ENCODE measurements at places on chromosomes 3 and 15. TPM values are rescaled to one million over a fixed set of nuclear protein-coding genes. Genes with fewer than 3 reads are reported as not detected.

Gene RBP2
- 0.64 TPM for total RNA-seq

Gene AADACL2
- total RNA-seq, result not detected

Gene CKMT1B
- 10.0 TPM for total RNA-seq

DNA sequence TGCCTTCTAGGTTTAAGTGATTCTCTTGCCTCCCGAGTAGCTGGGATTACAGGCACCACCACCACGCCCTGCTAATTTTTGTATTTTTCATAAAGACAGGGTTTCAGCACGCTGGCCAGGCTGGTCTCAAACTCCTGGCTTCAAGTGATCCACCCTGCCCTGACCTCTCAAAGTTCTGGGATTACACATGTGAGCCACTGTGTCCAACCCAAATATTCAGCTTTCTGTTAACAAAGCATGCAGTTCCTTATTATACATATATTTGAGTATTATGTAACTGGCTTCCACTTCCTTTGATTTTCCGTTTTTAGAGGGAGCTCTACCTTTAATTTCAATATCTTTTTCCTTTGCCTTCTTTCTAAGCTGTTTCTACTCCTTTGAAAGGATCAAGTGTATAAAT, 26.1 kb downstream of the TSC22D2 start:
- no peak overlapping the region for H3K27ac ChIP-seq
- no peak for DNase-seq
- no peak overlapping the region for H3K4me3 ChIP-seq
- no peaks in the 10 kb centered on the region for H3K27me3 ChIP-seq
- no peaks in the 10 kb centered on the region for H3K36me3 ChIP-seq

- H3K36me3 ChIP-seq, result no peaks in the 10 kb centered on the region
- H3K4me3 ChIP-seq, result no peak overlapping the region
- no peaks in the 10 kb centered on the region for H3K27me3 ChIP-seq
- no peaks in the 10 kb centered on the region for H3K4me1 ChIP-seq
- no peak overlapping the region for H3K27ac ChIP-seq
Measured at GRCh38 chr3:62445275-62445674, 71.9 kb upstream of the FEZF2 start.

DNA sequence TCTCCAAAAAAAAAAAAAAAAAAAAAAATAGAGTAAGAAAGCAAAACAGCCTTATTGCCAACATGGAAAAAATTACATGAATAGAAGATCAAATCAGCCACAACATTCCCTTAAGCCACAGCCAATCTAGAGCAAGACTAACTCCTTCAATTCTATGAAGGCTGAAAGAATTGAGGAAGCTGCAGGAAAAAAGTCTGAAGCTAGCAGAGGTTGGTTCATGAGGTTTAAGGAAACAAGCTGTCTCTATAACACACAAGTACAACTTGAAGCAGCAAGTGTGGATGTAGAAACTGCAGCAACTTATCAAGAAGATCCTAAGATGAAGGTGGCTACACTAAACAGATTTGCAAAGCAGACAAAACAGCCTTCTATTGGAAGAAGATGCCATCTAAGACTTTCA, 9.3 kb downstream of the PARL start:
- no peaks in the 10 kb centered on the region for H3K36me3 ChIP-seq
- peaks cover 22% of the 10 kb centered on the region for H3K4me1 ChIP-seq
- no peak for DNase-seq
- H3K4me3 ChIP-seq, result no peak overlapping the region

- H3K27me3 ChIP-seq, result no peaks in the 10 kb centered on the region
- H3K4me3 ChIP-seq, result peak overlapping the region; percentile 68
- peaks cover 68% of the 10 kb centered on the region for H3K4me1 ChIP-seq
Measured at GRCh38 chr3:37453393-37454389, 279.3 kb upstream of the LRRFIP2 start.

GRCh38 chr3:13657660-13658435, 108.9 kb downstream of the FBLN2 start:
- DNase-seq, result peak; percentile 33
- H3K27ac ChIP-seq, result no peak overlapping the region
- no peak overlapping the region for H3K4me3 ChIP-seq
- H3K36me3 ChIP-seq, result no peaks in the 10 kb centered on the region

- H3K36me3 ChIP-seq, result no peaks in the 10 kb centered on the region
- H3K27me3 ChIP-seq, result no peaks in the 10 kb centered on the region
- no peaks in the 10 kb centered on the region for H3K4me1 ChIP-seq
Measured at GRCh38 chr3:158918008-158918407, 116.2 kb downstream of the MFSD1 start.

DNA sequence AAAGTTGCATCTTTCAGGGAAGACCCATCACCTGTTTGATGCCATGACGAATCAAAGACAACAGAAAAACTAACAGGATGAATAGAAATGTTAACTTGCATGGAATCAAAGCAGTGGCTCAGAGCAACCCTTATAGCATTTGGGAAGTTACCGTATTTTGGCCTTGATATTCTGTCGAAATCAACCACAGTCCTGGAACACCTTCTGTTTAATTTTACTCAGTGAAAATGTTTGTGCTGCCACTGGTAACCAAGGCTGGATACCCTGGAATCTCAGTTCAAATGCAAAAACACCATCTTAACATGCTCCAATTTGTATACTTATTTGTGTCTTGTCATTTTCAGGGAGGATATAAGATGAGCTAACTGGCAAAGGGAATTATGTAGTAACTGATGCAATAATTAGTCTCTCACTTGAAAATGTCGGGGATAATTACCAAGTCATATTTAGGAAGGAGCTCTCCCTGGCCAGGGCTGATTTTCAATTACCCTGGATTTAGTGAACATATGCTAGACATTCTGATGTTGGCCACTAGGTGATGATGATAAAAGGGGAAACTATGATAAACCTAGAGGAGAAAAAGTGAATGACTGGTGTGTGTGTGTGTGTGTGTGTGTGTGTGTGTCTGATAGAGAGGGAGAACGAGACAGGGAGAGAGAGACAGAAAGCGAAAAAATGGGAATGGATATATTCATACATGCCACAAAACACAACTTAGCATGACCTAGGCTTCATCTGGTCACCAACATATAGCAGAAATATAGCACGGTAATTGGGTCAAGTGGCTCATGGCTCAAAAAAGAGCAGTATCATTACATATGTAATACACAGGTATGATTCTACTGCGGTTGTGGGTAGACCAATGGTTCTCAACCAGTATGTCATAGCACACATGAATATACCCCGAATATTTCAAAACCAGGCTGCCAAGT, 19.0 kb upstream of the PRICKLE2 start:
- DNase-seq, result no peak
- H3K36me3 ChIP-seq, result no peaks in the 10 kb centered on the region
- H3K27ac ChIP-seq, result no peak overlapping the region
- H3K4me1 ChIP-seq, result peaks cover 7% of the 10 kb centered on the region
- no peak overlapping the region for H3K4me3 ChIP-seq

DNA sequence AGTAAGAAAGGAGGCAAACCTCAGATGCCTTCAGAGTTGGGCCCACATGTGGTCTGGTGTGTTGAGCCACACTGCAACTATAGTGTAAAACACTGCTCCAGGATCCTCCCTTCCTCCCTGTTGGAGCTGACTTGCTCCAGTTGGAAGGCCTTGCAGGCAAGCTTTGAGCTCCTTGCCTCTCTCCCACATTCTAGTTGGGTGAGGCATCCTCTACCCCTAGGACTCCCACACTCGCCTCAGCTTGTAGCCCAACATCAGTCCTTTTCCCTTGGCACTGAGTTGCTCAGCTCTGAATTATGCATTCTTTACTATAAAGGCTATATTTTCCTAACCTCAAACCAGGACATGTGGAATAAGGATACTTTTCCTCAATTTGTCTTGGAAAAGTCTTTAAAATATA, 143.9 kb downstream of the NECTIN3 start:
- H3K36me3 ChIP-seq, result no peaks in the 10 kb centered on the region
- no peaks in the 10 kb centered on the region for H3K4me1 ChIP-seq
- DNase-seq, result no peak
- no peak overlapping the region for H3K27ac ChIP-seq
- no peaks in the 10 kb centered on the region for H3K27me3 ChIP-seq

GRCh38 chr3:61463191-61463590, 98.2 kb upstream of the PTPRG start:
- no peak for DNase-seq
- H3K4me1 ChIP-seq, result no peaks in the 10 kb centered on the region
- no peaks in the 10 kb centered on the region for H3K27me3 ChIP-seq
- no peak overlapping the region for H3K27ac ChIP-seq
- no peak overlapping the region for H3K4me3 ChIP-seq

GRCh38 chr15:64163659-64164362, 989 bp upstream of the PPIB start:
- H3K36me3 ChIP-seq, result peaks cover 23% of the 10 kb centered on the region
- H3K27me3 ChIP-seq, result no peaks in the 10 kb centered on the region
- H3K4me3 ChIP-seq, result peak overlapping the region; percentile 89
- peak overlapping the region; percentile 83 for H3K27ac ChIP-seq
- peak; percentile 51 for DNase-seq

- no peaks in the 10 kb centered on the region for H3K36me3 ChIP-seq
- no peak for DNase-seq
- H3K4me1 ChIP-seq, result no peaks in the 10 kb centered on the region
- H3K27ac ChIP-seq, result no peak overlapping the region
Measured at GRCh38 chr3:126508564-126508964, 9.0 kb downstream of the UROC1 start.

DNA sequence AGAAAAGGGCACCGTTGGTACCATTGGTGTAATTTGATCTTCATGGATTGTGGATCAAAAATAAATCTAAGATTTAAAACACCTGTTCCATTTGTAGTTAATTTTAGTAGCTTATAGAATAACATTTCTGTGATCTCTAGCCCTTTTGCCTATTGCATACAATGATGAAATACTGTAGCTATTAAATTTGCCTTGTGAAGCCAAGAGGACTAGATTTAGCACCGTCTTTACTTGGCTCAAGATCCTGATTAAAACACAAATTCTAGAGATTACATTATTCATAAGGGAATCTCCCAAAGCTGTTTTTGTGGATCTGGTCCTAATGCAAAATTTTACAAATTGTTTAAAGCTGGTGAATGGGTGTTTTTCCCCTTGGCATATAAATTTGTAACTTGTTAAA, 8.2 kb downstream of the TBC1D23 start:
- no peak overlapping the region for H3K27ac ChIP-seq
- no peak for DNase-seq
- H3K4me1 ChIP-seq, result peaks cover 18% of the 10 kb centered on the region
- H3K27me3 ChIP-seq, result no peaks in the 10 kb centered on the region

- no peak overlapping the region for H3K4me3 ChIP-seq
- H3K36me3 ChIP-seq, result no peaks in the 10 kb centered on the region
- H3K4me1 ChIP-seq, result peaks cover 22% of the 10 kb centered on the region
- H3K27ac ChIP-seq, result no peak overlapping the region
- no peak for DNase-seq
Measured at GRCh38 chr15:77107068-77107467, 36.2 kb upstream of the TSPAN3 start.

GRCh38 chr3:131714585-131715220, 211.9 kb upstream of the MRPL3 start:
- H3K4me1 ChIP-seq, result no peaks in the 10 kb centered on the region
- H3K27me3 ChIP-seq, result no peaks in the 10 kb centered on the region
- no peak for DNase-seq

GRCh38 chr3:149472030-149472797, 2.3 kb upstream of the TM4SF4 start:
- H3K4me3 ChIP-seq, result no peak overlapping the region
- DNase-seq, result no peak
- H3K27ac ChIP-seq, result peak overlapping the region; percentile 68
- H3K27me3 ChIP-seq, result no peaks in the 10 kb centered on the region

DNA sequence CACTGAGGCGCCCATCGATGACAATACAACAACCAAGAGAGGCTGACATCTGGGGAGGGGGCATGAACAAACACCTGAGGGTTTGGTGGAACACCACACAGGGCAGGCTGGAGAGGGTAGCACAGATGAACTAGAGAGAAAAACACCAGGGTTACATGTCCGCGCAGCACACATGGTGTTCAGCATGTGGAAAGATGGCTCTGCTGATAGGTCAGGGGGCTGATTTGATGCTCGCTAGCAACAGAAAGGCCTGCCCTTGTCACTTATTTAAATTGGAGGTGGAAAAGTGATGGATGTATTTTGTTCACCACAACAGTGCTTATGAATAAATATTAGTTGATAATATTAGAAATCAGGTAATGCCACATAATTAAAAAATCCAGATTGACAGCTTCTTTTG, 67.5 kb downstream of the FRMD4B start:
- DNase-seq, result no peak
- H3K4me1 ChIP-seq, result peaks cover 7% of the 10 kb centered on the region
- no peaks in the 10 kb centered on the region for H3K27me3 ChIP-seq
- H3K27ac ChIP-seq, result no peak overlapping the region
- H3K36me3 ChIP-seq, result no peaks in the 10 kb centered on the region

GRCh38 chr15:54280726-54281125, 302.5 kb downstream of the UNC13C start:
- H3K27ac ChIP-seq, result no peak overlapping the region
- H3K4me3 ChIP-seq, result no peak overlapping the region
- H3K4me1 ChIP-seq, result no peaks in the 10 kb centered on the region

DNA sequence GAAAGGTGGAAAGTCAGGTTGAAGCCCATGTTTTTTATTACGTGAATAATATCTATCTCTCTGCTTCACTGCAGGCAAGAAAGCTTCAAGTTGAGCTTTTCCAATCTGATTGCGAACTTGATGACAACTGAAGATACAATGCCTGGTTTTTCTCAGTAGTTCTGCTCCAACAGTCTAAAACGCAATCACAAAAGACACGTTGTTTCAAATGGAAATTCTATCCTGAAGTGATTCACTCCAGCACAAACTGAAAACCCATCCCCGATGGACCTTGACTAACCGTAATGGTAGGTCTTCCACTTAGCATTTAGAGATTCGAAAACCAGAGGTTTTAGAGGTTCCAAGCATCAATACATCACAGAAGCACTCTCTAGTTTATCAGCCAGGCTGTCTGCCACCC, 10.6 kb downstream of the B4GALT4 start:
- H3K4me1 ChIP-seq, result no peaks in the 10 kb centered on the region
- no peak for DNase-seq
- H3K4me3 ChIP-seq, result no peak overlapping the region
- peaks cover 32% of the 10 kb centered on the region for H3K36me3 ChIP-seq
- no peak overlapping the region for H3K27ac ChIP-seq

- no peaks in the 10 kb centered on the region for H3K36me3 ChIP-seq
- DNase-seq, result no peak
- H3K4me1 ChIP-seq, result no peaks in the 10 kb centered on the region
- H3K4me3 ChIP-seq, result no peak overlapping the region
- no peak overlapping the region for H3K27ac ChIP-seq
- H3K27me3 ChIP-seq, result no peaks in the 10 kb centered on the region
Measured at GRCh38 chr3:9280451-9281219, 31.2 kb upstream of the SRGAP3 start.

GRCh38 chr3:185677146-185677829, 91.2 kb downstream of the SENP2 start:
- H3K27me3 ChIP-seq, result no peaks in the 10 kb centered on the region
- DNase-seq, result no peak
- no peak overlapping the region for H3K27ac ChIP-seq
- H3K4me3 ChIP-seq, result no peak overlapping the region
- peaks cover 34% of the 10 kb centered on the region for H3K36me3 ChIP-seq

DNA sequence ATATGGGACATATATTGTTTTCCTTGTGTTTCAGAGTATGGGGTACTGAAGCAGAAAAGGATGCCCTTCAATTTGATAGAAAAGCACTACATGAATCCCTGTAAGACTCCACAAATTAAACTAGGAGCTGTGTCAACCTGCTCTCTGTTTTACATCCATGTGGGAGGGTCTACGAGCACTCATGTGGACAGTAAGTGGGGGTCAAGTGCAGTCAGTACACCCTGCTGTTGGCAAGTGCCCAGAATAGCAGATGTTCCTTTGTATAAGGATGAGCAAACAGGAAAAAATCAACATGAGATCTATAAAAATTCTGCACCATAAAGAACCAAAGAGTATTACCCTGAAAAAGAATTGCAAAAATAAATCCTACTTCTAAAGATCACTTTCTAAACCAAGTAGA, 659.9 kb downstream of the SI start:
- no peak overlapping the region for H3K4me3 ChIP-seq
- H3K27ac ChIP-seq, result no peak overlapping the region
- H3K36me3 ChIP-seq, result no peaks in the 10 kb centered on the region
- H3K4me1 ChIP-seq, result no peaks in the 10 kb centered on the region
- H3K27me3 ChIP-seq, result no peaks in the 10 kb centered on the region
- DNase-seq, result no peak

Measured in upper lobe of left lung (tissue), 6 donors.